ENCODE measurements at places on chromosomes 6 and 20.

DNA sequence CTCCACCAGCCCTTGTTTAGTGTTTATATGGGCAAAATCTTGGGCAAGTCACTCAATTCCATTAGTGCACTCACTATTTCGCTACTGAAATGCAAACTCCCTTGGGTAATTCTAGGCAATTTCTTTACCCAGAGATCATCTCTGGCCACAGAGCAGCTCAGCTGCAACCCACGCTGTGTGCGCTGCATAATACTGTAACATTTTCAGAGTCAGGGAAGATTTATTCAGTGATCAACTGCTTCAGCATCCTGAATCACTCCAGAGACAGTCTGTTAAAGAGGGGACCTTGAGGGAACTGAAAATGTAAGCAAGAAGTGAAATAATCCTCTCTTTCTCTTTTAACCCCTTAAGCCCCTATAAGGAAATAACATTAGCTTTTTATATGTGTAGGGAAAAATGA, 189.6 kb upstream of the FBXL4 start:
- no peak for DNase-seq
- no peaks in the 10 kb centered on the region for H3K36me3 ChIP-seq
- no peak overlapping the region for H3K27ac ChIP-seq
- no peaks in the 10 kb centered on the region for H3K4me1 ChIP-seq
- no peaks in the 10 kb centered on the region for H3K27me3 ChIP-seq

DNA sequence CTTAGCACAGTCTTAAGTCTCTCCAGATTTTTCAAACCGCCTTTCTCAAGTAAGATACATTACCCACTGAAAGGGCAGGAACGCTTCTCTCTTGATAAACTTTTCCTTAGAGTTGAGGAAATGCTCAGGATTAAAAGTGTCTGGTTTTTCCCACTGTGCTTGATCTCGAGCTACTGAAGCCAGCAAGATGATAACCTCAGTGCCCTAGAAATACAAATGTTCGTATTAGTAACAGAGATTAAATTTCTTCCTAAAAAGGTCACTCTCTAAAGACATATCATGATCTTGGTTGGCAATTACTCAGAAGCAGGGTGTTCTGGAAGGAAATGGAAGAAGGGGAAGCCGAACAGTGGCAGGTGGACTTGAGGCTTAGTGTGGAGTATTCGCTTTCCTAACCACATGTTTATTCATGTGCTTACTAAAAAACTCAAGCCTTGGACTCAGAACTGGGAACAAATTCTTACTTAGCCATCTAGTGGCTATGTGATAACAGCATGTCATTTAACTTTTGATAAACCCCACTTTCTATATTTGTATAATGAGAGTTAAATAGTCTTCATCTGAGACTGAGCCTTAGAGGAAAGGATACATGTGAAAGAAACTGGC, 20.1 kb downstream of the C6orf141 start:
- no peak overlapping the region for H3K27ac ChIP-seq
- H3K27me3 ChIP-seq, result no peaks in the 10 kb centered on the region

- H3K4me1 ChIP-seq, result no peaks in the 10 kb centered on the region
- no peaks in the 10 kb centered on the region for H3K27me3 ChIP-seq
- H3K36me3 ChIP-seq, result no peaks in the 10 kb centered on the region
- no peak overlapping the region for H3K4me3 ChIP-seq
- H3K27ac ChIP-seq, result peak overlapping the region; percentile 6
These were observed 30.7 kb downstream of the HDGFL1 start for GRCh38 chr6:22600059-22600458.

- H3K27ac ChIP-seq, result no peak overlapping the region
- no peaks in the 10 kb centered on the region for H3K4me1 ChIP-seq
- DNase-seq, result no peak
- no peaks in the 10 kb centered on the region for H3K36me3 ChIP-seq
- no peaks in the 10 kb centered on the region for H3K27me3 ChIP-seq
These were observed 90.0 kb downstream of the PERP start for GRCh38 chr6:138017166-138017757.

DNA sequence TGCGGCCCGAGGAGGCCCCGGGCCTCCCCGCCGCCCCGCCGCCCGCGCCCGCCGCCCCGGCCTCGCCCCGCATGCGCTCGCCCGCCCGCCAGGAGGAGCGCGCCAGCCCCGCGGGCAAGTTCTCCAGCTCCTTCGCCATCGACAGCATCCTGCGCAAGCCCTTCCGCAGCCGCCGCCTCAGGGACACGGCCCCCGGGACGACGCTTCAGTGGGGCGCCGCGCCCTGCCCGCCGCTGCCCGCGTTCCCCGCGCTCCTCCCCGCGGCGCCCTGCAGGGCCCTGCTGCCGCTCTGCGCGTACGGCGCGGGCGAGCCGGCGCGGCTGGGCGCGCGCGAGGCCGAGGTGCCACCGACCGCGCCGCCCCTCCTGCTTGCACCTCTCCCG, 1.5 kb downstream of the FOXQ1 start:
- DNase-seq, result no peak
- H3K4me1 ChIP-seq, result peaks cover 6% of the 10 kb centered on the region
- peaks cover 61% of the 10 kb centered on the region for H3K27me3 ChIP-seq
- H3K4me3 ChIP-seq, result peak overlapping the region; percentile 52
- no peak overlapping the region for H3K27ac ChIP-seq

DNA sequence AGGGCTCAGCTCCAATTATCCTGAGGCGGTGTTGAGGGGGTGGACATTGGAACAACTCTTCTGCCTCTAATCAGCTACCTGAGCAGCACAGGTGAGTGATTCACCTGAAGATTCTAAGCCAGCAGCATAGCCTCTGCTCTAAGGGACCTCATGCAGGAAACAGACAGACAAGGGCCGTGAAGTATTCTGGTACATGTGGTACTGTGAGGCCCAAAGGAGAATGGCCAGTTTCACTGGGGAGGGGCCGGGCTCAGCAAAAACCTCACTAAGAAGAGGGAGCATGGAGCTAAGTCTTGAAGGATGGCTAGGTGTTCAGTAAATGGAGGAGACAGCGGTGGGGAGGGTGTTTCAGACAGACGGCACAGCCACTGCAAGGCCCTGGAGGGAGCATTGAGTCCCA, 58.5 kb upstream of the CCDC167 start:
- no peaks in the 10 kb centered on the region for H3K36me3 ChIP-seq
- H3K4me1 ChIP-seq, result no peaks in the 10 kb centered on the region

DNA sequence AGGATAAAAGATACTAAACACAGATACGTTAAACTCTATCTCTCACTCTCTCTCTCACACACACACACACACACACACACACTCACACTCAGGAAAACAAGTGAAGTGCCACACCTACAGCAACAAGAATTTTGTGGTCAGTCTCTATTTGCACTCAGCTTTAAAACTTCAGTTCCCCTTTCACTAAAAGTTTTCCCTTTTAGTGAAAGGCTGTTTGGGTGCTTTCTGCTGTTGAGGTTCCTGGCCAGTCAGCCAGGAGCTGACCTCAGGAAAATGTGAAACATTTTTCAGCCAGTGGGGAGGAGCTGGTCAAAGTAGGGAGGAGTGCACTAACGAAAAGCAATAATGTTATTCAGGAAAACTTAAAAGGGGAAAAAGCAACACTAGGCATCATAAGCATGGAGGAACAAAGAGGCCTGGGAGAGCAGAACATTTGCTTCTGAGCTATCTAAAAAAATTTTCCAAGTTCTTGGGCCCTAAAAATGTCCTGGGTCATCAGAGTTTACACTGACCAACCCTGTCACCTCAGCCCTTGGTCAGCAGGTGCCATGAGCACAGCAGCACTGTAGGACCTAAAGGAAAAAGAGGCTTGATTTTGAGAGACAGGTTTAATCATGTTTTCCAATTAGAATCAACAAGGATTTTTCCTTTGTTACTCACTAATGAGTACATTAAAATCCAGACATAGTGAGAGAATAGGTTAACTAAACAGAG, 30.7 kb upstream of the NT5E start:
- no peaks in the 10 kb centered on the region for H3K4me1 ChIP-seq
- no peaks in the 10 kb centered on the region for H3K36me3 ChIP-seq
- no peaks in the 10 kb centered on the region for H3K27me3 ChIP-seq
- no peak for DNase-seq
- H3K4me3 ChIP-seq, result no peak overlapping the region

- no peaks in the 10 kb centered on the region for H3K36me3 ChIP-seq
- no peak overlapping the region for H3K27ac ChIP-seq
- no peaks in the 10 kb centered on the region for H3K27me3 ChIP-seq
- DNase-seq, result no peak
These were observed 27.1 kb downstream of the ULBP1 start for GRCh38 chr6:149990661-149991471.

DNA sequence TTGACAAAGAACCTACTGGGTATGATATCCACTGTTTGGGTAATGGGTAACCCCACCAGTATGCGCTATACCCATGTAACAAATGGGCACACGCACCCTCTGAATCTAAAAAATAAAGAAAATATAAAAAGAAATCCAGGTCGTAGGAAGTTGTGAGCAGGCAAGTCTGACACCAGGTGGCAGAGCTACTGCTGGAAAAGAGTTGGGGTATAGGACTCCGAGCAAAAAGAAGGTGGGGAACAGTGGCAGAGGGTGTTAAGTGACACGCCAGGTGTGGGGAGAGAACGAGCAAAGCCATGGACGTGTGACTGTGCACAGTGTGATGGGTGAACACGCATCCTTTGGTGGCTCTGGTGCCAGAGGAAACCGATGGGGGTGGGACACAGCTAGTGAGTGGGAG, 46.7 kb downstream of the NOX3 start:
- H3K27ac ChIP-seq, result no peak overlapping the region
- H3K36me3 ChIP-seq, result no peaks in the 10 kb centered on the region
- no peaks in the 10 kb centered on the region for H3K4me1 ChIP-seq

GRCh38 chr6:104940893-104941728, 15.8 kb upstream of the LIN28B start:
- peaks cover 4% of the 10 kb centered on the region for H3K36me3 ChIP-seq
- no peaks in the 10 kb centered on the region for H3K27me3 ChIP-seq
- peak overlapping the region; percentile 41 for H3K4me3 ChIP-seq
- no peaks in the 10 kb centered on the region for H3K4me1 ChIP-seq

GRCh38 chr6:162178666-162179065, 548.9 kb downstream of the PRKN start:
- H3K36me3 ChIP-seq, result no peaks in the 10 kb centered on the region
- no peak overlapping the region for H3K27ac ChIP-seq
- no peak for DNase-seq
- no peak overlapping the region for H3K4me3 ChIP-seq

- no peak overlapping the region for H3K27ac ChIP-seq
- DNase-seq, result peak; percentile 48
These were observed 161.2 kb downstream of the GRM4 start for GRCh38 chr6:33984466-33985312.

- H3K4me3 ChIP-seq, result no peak overlapping the region
- no peak overlapping the region for H3K27ac ChIP-seq
- H3K36me3 ChIP-seq, result no peaks in the 10 kb centered on the region
- DNase-seq, result no peak
These were observed 167.1 kb downstream of the LAMA2 start for GRCh38 chr6:129050086-129050485.

DNA sequence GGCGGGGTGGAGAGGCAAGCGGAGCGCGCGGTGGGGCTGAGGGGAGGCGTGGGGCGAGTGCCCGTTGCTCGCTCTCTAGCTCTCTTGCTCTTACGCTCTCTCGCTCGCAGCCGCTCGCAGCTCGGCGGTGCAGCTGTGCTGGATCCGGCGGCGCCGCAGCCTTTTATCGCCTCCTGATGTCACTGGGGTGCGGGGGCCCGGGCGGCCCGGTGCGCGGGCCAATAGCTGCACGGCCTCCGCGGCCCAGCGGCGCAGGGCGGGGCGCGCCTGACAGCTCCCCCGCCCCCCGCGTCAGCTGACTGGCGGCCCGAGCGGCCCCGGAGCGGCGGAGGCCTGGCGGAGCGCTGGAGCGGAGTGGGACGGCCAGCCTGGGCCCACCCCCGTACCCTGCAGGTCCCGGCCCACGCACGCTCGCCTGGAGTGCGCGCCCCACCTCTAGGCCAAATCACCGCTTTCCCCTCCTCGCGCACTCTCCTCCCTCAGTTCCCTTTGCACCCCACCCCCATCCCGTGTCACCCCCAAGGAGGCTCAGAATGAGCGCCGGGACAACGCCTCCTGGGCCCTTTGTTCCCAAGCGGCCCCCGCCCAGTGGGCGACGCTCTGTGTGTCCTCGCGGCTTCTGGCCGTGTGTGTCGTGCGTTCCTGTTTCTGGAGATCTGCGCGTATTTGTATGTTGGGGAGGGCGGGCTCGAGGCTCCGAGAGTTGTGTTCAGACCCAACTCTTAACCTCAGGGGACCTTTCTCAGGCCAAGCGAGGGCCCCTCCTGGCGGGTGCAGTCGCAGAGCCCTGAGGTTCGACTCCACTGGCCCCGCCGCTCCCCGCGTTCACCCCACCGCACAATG, at the start of gene MAFB:
TSS of gene MAFB (minus strand) at position 137 of the 843 bp plus-strand sequence. CDS start 386 bp downstream, outside the sequence.
- H3K36me3 ChIP-seq, result no peaks in the 10 kb centered on the region
- H3K27ac ChIP-seq, result peak within 1 kb of the TSS; percentile 95
- H3K27me3 ChIP-seq, result no peaks in the 10 kb centered on the region
- peak; percentile 95 for DNase-seq
- no peaks in the 10 kb centered on the region for H3K4me1 ChIP-seq

DNA sequence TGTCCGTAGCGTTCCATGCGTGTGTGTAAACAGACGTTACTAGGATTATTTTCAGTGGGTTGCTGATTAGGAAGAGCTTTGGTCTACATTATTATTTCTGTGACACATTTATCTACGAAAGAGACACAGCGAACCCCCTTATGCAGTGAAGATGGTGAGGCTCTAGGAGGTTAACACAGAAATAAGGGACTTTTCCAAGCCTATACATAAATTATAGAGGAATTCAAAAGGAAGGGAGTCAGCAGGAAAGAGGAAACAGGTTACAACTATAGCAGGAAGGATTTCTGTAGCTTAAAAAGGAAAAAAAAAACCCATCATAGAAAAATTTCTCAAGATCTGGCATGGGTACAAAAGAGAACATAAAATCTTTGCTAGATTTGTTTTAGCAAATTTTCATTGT, 12.9 kb upstream of the RPS6KA2 start:
- no peak overlapping the region for H3K4me3 ChIP-seq
- no peaks in the 10 kb centered on the region for H3K4me1 ChIP-seq
- no peak for DNase-seq
- H3K27ac ChIP-seq, result no peak overlapping the region
- no peaks in the 10 kb centered on the region for H3K27me3 ChIP-seq
- no peaks in the 10 kb centered on the region for H3K36me3 ChIP-seq

DNA sequence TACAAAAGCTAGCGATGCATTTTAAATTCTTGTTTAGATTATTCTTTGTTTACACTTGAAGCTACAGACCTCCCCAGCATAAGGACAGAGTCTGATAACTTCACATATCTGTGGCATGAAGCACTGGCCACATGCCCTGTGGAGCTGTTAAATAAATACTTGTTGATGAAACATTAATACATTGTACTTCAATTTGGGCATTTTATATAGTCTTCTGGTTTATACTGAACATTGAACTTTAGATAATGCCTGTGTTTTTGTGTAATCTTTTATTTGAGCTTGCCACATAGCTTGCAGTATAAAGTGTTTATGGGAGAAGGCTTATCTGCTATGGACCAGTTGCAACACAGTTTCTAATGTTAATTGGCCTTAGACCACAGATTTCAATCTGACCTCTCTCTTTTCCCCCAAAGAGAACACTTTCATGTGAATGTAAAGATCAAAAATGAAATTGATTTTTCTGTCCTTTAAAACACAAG, 48.2 kb downstream of the FRK start:
- H3K4me3 ChIP-seq, result no peak overlapping the region
- H3K27ac ChIP-seq, result no peak overlapping the region
- DNase-seq, result no peak
- H3K27me3 ChIP-seq, result no peaks in the 10 kb centered on the region
- no peaks in the 10 kb centered on the region for H3K36me3 ChIP-seq

- H3K4me3 ChIP-seq, result no peak overlapping the region
- no peak overlapping the region for H3K27ac ChIP-seq
- no peaks in the 10 kb centered on the region for H3K4me1 ChIP-seq
- no peaks in the 10 kb centered on the region for H3K27me3 ChIP-seq
- no peaks in the 10 kb centered on the region for H3K36me3 ChIP-seq
These were observed 15.6 kb downstream of the SRPK1 start for GRCh38 chr6:35905141-35905785.
